ENCODE measurements at places on chromosomes 7 and 10.

DNA sequence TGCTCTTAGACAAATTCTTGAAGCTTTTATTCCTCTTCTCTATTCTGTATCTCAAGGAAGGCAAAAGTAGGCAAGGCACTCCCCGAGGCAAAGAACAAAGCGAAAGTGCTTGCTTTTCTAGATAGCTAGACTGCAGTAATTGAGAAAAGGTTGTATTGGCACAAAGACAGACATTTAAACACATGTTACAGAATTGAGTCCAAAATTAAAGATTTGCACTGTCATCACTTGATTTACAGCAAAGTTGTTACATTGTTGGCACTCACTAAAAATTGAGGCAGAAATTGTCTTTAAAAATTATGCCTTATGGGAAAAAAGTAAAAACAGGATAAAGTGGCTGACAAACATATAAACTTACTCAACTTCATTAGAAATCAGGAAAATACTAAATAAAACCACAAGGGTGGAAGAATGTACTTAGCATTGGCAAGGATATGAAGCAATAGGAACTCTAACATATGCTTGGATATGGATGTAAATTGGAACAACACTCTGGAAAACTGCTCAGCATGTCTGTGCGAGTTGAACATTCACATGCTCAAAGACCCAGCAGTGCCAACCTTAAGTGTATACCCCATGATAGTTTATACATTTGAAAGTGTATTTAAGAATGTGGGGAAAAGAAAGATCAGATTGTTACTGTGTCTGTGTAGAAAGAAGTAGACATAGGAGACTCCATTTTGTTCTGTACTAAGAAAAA is 491.3 kb downstream of the GLRX3 start:
- no peak for DNase-seq

- DNase-seq: no peak
Observed at GRCh38 chr10:49312246-49312869, 13.4 kb downstream of the C10orf71 start.

- no peak for DNase-seq
Observed at GRCh38 chr10:11463111-11463510, 148.3 kb downstream of the USP6NL start.

- no peak for DNase-seq
Observed at GRCh38 chr7:17532861-17533404, 234.5 kb downstream of the AHR start.

DNA sequence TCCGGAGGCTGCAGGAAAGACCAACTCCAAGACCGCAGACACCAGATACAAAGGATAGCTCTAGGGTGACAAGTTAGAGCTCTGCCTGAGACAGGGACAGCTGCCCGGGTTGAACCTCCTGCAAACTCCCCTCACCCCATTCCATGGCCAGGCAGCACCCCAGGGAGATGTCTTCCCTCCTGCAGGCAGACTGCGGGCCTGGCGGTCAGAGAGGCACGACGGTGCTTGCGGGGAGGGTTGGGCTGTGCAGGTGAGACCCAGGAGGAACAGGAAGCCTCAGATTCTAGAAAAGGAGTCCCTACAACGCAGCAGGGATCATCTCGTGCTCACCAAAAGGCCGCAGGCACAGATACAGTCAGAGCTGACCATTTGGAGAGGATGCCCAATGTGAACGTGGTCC is 34.6 kb downstream of the CARD11 start:
- DNase-seq: no peak

DNA sequence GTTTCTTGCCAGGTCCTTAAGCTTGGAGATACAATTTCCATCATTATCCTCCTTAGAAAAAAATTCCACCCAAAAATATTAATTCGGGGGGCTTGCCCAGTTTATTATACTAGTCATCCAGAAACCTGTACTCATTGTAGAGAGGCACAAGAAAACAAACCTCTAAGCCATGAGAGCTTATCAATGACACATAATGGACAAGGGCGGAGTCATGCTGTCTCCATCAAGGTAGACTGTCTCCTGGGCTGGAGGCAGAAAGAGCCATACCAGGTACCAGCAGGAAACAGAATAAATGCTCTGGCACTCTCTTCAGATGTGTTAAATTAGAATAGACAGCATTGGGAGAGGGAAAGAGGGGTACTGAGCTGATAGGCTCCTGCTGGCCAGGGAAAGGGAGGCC is 69.8 kb upstream of the GSDME start:
- DNase-seq: no peak

- no peak for DNase-seq
Observed at GRCh38 chr10:50396491-50397311, 145.4 kb upstream of the ASAH2 start.

- DNase-seq: no peak
Observed at GRCh38 chr10:7351894-7352293, 58.9 kb downstream of the SFMBT2 start.

DNA sequence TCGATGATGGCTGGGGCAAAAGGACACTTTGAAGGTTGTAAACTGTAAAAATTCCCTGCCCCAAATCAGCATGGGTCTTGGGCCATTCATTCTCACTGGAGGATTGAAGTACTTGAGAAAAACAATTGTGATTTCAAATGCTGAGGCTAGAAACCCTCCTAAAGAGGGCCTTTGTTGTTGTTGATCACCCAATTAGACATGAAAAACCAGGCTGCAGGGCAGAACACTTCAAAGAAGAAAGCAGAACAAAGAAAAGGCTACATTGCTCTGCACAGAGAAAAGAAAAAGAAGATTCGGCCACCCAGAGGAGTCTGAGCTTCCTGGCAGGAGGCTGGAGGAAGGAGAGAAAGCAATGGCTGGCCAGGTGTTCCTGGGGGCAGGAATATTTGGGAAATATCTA is 143.1 kb downstream of the NPY start:
- no peak for DNase-seq

DNA sequence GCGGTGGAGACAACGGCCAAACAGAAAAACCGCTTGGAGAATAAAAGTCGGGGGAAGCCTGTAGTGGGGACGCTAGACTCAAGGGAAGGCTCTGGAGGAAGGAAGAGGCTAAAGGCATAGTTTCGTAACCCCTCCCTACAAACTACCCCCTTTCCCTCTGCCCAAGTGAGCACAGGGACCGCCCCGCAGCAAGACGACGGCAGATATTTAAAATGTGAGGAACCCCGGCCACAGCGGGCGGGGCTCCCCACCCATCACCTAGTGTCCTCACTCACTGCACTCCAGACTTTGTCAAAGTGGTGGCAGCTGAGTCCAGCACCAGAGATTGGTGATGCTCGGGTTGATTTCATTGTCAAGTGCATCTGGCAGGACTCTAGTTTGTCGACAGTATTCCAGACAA is 69.1 kb downstream of the PRKAG2 start:
- no peak for DNase-seq

GRCh38 chr7:142412551-142413193 is 154.8 kb upstream of the PRSS58 start:
- no peak for DNase-seq

GRCh38 chr10:49740346-49741107 is 21.6 kb downstream of the OGDHL start:
- no peak for DNase-seq

Measured in heart left ventricle (tissue), 16 donors.